ENCODE measurements at places on chromosomes 1 and 21.

DNA sequence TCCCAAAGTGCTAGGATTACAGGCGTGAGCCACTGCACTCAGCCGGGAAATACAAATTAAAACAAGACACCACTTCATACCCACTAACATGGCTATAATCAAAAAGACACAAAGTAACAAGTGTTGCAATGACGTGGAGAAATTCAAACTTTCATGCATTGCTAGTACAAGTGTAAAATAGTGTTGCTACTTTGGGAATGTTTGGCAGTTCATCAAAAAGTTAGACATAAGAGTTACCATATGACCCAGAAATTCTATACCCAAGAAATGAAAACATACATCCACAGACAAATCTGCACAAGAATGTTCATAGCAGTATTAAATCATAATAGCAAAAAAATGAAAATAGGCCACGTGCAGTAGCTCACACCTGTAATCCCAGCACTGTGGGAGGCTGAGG, 16.4 kb downstream of the FOXJ3 start:
- no peak for DNase-seq

- no peak for DNase-seq
These were observed 26.1 kb downstream of the CACNA1S start for GRCh38 chr1:201085902-201086735.

- peak; percentile 10 for DNase-seq
These were observed 1.4 kb downstream of the WDR26 start for GRCh38 chr1:224433041-224433691.

DNA sequence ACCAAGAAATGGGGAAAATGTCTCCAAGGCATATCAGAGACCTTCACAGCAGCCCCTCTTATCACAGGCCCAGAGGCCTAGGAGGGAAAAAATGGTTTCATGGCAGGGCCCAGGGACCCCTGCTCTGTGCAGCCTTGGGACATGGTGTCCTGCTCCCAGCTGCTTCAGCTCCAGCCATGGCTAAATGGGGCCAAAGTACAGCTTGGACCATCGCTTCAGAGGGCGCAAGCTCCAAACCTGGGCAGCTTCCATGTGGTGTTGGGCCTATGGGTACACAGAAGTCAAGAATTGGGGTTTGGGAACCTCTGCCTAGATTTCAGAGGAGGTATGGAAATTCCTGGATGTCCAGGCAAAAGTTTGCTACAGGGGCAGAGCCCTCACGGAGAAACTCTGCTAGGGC, 282.4 kb upstream of the BEND5 start:
- no peak for DNase-seq

- DNase-seq = no peak
These were observed 61.3 kb downstream of the ERO1B start for GRCh38 chr1:236220473-236220872.

DNA sequence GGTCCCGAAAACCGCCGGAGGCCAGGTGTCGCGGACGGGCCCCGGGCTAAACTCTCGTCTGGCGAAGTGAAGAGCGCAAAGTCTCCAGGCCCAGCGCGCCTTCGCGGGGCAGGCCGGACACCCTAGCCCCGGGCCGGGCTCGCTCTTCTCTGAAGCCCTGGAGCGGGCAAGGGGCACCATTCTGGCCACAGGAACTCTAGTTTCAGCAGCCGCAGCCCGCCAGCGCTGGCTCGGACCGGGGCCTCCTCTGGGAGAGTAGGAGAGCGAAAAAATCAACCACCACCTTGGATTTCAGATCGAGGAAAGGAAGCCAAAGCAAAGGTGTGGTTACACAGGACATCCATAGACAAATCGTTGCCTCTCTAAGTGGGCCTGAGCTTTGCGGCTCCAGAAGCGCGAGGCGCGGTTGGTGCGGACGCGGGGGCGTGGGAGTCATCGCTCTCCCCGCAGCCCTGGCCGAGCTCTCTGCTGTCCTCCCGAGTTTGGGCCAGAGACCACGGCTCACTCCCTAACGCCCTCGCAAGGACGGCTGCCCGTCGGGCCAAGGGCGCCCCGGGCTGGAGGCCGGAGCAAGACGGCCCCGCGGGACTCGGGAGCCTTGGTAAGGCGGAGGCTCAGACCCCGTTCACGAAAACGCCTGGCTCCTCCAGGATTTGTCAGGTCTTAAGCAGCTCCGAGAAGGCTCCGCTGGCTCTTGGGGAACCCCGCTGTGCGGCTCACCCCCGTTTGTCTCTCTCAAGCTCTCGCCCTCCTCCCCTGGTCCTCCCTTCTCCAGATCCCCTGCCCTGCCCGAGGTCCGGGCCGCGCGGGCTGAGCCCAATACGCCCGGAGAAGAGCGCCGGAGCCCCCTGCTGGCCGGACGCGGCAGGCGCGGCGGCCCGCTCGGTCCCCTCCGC, 132.9 kb upstream of the DPYD start:
- peak; percentile 45 for DNase-seq

DNA sequence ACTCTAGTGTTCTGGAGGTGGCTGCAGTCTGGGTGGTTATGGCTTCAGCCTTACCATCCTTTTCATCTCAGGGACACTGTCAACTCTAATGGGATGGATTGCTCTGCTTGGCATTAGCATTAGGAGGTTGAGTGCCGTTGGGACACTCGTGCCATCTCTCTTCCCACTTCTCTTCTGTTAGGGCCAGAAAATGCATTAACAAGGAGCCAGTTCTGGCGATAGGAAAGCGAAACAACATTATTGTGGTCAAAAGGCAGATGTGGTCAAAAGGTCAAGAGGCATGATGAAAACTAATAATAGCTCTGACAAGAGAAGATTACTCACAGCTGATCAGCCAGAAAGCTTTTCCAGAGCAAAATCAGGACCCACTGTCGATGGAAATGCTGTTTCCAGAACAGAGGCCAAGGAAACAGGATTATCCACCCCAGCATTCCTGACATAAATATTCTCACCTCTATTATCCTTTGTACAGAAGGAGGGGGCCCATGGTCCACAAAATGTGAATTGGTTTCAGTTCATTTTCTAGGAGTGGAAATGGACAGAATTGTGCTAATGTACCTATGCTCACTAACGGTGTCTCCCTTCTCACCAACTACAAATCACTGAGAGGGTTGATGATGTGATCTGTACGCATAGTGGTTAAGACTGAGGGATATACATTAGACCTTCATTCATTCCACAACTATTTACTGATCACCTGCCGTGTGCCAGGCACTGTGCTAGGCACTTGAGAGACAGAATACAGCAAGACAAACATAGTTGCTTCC, 72.0 kb downstream of the ST6GALNAC5 start:
- no peak for DNase-seq

DNA sequence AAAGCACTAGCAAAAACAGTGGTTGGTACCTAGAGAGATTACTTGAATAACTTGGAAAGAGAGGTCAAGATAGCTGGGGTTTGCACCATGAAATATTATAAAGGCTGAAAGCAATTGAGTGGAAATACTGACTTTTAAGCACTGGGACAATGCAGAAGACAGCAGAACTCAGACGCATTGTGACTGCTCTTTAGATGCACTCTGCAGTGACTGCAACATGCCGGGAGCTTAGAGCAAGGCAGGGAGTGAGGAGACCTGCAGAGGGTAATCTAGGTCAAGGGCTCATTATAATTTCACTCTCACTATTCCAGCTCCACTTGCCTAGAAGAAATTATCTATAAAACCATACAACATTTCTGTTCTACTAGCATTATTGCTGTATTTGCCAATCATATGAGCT, 36.6 kb downstream of the OLFM3 start:
- no peak for DNase-seq

GRCh38 chr1:59976194-59977074, 49.9 kb upstream of the CYP2J2 start:
- peak; percentile 61 for DNase-seq

DNA sequence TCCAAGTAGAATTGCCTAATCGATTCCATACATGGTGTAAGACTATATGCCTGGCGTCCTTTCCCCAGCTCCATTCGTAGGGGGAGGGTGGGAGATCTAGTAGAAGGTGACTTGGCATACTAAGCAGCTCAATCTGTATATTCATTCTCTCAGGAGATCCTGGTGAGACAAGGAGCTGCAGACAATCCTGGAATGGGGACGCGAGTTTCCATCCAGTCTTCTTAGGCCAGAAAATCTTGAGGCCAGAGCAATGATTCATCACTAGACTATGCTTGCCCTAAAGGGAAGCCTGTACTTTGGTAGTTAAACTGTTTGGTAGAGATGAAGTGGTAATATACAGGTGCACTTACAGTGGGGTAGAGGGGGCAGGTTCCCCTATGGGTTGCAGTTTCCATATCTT, 468.7 kb downstream of the ADGRL2 start:
- no peak for DNase-seq

DNA sequence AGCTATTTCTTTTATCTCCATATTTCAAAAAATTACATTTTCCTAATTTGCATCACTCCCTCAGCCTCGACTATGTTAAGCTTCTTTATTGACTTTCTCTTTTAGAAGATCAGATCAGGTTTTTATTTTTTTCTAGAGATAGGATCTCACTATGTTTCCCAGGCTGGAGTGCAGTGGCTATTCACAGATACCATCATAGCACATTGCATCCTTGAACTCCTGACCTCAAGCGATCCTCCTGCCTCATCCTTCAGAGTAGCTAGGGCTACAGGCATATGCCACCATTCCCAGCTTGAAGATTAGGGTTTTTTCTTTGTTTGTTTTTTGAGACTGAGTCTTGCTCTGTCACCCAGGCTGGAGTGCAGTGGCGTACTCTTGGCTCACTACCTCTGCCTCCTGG, 20.1 kb downstream of the UCK2 start:
- no peak for DNase-seq

GRCh38 chr1:159342761-159343425, 40.8 kb downstream of the FCER1A start:
- DNase-seq = no peak

- DNase-seq = no peak
These were observed 24.9 kb downstream of the MAP3K7CL start for GRCh38 chr21:29155118-29155932.

DNA sequence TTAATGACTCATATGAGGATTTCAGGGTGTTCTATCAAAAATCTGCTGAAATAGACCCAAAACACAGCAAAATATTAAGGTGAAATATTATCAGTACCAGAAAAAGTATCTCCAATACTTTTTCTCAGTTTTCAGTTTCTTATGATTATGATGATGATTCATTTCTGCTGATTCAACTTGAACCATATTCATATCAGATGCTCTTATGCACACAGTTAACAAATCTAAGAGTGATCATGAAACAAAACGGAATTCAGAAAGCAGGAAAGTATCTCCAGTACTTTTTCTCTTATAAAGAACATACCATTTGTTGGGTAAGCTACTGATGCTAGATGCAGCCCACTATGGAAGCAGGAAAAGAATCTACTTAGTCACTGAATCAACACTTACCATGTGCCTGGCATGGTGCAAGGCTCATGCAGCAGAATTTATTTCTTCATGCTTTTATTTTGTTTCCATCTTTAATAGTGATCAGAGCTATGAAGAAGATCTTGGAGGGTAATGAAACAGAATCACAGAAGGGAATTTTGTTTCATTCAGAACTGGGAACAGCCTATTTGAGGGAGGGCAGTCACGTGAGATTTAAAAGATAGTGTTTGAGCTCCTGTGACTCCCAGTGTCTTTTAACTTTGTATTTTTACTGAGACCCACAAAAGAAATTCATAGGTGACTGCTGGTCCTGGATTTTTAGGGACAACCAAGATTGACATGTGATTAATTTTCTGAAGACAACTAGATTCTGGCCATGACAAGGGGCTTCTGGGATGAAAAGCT, 480.6 kb downstream of the SETD4 start:
- DNase-seq = no peak

Measured in NCI-H1105 treated with DMSO at 0.1 percent for 48 hours (cell line).